ENCODE measurements at places on chromosomes 16 and 17. TPM values are rescaled to one million over a fixed set of nuclear protein-coding genes. Genes with fewer than 3 reads are reported as not detected.

- no peak for DNase-seq
Observed at GRCh38 chr17:33142705-33143299, 150.3 kb downstream of the ASIC2 start.

- no peak for DNase-seq
Observed at GRCh38 chr16:55871411-55872038, 3.6 kb downstream of the CES5A start.

DNA sequence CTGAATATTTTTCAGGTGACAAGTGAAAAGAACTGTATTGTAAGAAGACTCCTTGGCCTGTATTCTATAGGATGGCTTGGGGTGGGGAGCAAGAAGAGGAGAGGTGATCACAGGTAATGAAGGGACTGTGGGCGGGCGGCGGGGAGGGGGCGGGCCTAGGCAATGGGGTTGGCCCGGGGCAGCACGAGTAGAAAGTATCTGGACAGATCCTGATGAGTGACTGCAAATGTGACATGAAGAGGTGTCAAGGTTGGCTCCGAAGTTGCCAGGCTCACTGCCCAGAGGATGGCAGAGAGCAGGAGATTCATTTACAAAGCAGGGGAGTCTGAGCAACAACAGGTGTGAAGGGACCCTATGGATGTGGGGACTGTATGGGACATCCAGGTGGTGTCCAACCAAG, 10.8 kb upstream of the G6PC1 start:
- DNase-seq: no peak

The PARN gene
- 36.2 TPM for total RNA-seq

The KRT28 gene
- not detected for total RNA-seq
